ENCODE measurements at places on chromosomes 16 and 17.

- DNase-seq, result no peak
These were observed 16.7 kb upstream of the SLC12A3 start for GRCh38 chr16:56848029-56848936.

- no peak for DNase-seq
These were observed 2.6 kb downstream of the CDK5RAP3 start for GRCh38 chr17:47973541-47973940.

DNA sequence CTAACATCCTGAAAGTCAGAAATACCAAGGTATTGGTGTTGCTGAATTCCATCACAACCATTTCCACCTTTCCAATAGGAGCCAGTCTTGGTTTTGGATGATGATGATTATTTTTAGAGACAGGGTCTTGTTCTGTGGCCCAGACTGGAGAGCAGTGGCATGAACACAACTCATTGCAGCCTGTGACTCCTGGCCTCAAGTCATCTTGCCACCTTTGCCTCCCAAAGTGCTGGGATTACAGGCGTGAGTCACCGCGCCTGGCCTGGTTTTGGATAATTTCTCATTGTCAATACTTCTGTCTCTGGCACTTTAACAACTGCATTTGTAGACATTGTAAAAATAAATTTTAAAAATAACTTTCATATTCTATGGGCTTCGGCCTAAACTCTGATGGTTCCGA is 22.6 kb downstream of the STAT5B start:
- no peak for DNase-seq

DNA sequence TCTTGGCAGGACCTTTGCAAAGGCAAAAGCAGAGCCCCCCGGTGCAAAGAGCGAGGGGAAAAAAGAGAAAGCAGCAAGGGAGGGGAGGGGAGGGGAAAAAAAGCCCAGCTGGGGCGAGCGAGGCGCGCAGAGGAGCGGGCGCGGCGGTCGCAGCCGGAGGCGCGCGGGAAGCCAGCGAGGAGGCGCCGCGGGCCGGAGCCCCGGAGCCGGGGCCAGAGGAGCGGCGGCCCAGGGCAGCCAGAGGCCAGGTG is 129 bp downstream of the IRX5 start:
- no peak for DNase-seq

GRCh38 chr17:8630802-8631553 is 453 bp upstream of the MYH10 start:
- DNase-seq, result peak; percentile 99

- no peak for DNase-seq
These were observed 192.7 kb downstream of the RPTOR start for GRCh38 chr17:80737106-80738019.

- DNase-seq, result no peak
These were observed 12.0 kb upstream of the HAPSTR1 start for GRCh38 chr16:9079430-9079812.

DNA sequence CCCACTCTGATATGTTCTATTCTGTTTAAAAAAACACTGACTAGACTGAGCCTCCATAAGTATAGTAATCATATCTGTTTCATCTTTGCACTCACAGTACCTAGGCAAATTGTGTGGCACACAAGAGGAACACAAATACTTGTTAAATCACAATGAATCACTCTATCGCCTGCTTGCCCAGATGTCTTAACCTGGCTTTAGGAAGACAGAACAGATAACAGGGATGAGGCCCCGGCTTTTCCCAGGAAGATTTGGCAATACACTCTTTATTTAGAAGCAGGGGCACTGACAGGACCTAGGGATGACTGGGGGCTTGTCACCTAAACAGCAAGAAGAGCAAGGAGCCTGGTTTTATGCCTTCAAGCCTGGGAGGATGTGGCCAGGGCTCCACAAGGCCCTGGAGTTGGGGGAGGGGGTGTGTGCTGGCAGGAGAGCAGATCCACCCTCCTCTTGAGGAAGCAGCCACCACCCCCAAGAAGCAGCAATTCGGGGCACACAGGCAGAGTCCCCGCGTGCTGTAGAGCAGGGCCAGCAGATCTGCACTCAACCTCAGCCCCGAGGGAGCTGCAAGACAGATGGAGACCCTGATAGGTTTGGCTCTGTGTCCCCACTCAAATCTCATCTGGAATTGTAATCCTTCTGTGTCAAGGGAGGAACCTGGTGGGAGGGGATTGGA is 41.0 kb upstream of the KSR1 start:
- DNase-seq, result no peak

GRCh38 chr16:84498859-84499620 is 5.4 kb downstream of the MEAK7 start:
- no peak for DNase-seq

DNA sequence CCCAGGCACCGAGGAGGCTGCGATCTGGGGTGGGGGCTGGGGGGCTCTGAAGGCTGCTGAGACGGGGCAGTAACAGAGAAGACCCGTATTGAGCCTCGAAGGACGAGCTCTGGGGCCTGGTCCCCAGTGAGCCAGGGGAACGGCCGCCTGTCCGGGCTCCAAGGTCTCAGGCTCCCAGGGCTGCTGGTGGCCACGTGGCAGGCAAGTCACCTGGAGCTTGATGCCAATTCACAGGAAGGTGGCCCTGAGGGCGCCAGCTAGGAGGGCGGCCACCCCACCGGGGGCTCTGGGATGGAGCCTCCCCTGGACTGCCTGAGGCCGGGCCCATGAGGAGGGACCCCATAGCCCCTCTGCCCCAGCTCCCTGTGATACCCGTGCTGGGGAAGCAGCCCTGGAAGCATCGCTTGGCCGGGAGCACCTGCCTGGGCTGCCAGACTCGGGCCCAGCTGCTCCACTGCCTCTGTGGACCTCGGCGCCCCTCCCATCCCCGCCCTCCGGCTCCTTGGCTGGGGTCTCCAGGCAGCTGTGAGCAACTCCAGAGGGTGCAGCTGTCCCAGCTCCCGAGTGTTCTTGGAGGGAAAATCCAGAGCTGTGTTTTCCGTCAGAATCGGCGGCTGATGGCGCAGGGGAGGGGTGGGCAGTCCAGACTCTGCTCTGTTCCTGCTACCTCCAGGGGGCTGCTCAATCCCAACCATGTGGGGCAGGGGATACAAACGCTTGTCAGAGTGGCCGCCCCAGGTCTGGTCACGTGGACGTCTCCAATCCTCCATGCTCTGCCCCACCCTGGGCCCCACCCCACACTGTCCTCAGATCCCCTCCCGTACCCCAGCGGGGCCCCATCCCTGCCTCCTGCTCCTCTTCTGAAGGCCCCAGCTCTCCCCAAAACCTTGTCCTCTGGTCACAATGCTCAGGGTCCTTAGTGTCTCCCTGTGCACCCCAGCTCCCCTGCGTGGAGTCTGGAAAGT is 67.2 kb upstream of the GNG13 start:
- peak; percentile 24 for DNase-seq

GRCh38 chr17:74768069-74768762 is 7.9 kb downstream of the NAT9 start:
- peak; percentile 87 for DNase-seq

GRCh38 chr17:28313841-28314240 is 5.2 kb upstream of the TMEM97 start:
- no peak for DNase-seq

DNA sequence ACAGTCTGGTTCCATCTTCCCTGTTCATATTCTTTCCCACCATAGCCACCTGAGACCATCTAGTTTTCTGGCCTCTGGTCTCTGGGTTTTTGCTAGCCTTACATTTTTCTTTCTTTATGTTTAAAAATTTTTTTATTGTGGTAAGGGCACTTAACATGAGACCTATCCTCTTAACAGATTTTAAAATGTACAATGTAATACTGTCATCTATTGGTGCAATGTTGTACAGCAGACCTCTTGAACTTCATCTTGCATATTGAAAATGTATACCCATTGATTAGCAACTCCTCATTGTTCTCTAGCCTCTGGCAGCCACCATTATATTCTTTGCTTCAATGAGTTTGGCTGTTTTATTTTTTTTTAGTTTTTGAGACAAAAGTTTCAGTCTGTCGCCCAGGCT is 39.2 kb downstream of the ITGAM start:
- DNase-seq, result no peak

DNA sequence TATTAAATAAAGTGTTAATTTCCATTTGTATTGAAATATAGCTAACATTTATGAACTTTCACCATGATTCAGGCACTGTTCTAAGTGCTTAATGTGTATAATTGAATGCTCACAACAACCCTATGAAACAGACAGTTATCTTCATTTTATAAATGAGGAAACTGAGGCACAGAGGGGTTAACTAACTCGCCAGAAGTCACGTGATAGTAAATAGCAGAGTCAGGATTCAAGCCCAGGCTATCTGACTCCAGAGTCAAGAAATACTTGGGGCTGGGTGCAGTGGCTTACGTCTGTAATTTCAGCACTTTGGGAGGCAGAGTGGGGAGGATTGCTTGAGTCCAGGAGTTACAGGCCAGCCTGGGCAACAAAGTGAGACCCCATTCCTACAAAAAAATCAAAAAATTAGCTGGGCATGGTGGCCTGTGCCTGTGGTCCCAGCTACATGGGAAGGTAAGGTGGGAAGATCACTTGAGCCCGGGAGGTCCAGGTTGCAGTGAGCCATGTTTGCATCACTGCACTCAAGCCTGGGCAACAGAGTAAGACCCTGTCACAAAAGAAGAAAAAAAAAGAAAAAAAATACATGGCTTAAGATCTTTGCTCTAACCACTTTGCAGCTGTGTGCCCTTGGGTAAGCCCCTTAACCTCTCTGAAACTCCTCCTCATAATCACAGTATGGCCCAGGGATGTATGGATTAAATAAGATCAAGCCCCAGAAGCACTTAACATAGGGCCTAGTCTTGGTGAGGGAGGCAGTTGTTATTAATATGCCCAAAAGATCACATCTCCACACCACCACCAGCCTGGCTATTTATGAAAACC is 29.0 kb downstream of the WSB1 start:
- no peak for DNase-seq

DNA sequence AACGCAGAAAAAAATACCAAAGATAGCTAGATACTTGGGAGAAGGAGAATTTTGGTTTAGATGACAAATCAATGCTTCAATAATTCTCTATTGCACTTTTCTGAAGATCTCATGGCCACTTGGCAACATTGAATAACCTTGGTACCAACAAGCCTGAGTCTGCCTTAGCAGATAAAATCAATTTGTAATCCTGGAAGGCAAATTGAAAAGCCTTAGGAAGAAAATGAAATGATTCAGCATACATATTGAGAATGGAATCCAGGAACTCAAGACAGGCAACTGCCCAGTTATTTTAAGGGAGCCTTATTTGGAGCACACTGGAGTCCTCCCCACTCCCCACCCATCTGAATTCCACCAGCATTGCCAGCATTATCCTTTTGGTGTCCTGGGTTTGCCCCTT is 109.3 kb upstream of the SOX9 start:
- DNase-seq, result no peak

- no peak for DNase-seq
These were observed 174.6 kb downstream of the CDH13 start for GRCh38 chr16:82801361-82801760.

DNA sequence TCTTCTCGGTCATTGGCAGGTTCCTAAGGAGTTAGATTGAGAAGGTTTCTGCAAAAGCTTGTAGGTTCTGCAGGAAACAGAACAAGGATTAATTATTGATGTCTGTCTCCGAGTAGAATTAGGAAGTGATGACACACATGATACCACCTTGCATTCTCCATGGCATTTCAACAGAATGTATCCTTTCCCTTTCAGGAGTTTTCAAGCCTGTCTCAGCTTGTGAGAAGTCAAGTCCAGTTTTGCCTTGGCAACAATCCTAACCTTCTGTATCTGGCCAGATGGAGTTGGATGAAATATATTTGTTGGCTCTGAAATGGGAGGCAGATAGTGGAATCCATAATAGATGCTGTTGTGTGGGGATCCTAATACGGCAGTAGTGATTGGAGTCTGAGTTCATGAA is 235.5 kb downstream of the SHISA9 start:
- no peak for DNase-seq

- DNase-seq, result no peak
These were observed 132.7 kb upstream of the HSBP1 start for GRCh38 chr16:83674931-83675535.

DNA sequence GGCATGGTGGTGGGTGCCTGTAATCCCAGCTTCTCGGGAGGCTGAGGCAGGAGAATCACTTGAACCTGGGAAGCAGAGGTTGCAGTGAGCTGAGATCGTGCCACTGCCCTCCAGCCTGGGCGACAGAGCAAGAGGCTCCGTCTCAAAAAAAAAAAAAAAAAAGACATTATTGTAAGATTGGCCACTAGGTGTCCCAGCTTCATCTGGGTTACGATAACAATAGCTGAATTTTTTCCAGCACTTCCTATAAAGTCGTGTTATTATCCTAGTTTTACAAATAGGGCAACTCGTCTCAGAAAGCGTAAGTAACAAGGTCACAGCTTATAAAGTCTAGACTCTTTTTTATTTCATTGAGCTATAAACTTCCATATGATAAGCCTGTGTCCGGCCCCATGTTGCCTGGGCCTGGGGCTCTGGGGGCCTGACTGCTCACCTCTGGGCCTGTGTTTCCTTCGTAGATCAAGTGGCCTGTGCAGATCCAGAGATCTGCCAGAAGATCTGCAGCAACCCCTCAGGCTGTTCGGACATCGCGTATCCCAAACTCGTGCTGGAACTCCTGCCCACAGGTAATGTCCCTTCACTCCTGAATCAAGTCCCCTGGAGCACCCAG is 60.5 kb downstream of the SLC5A11 start:
- no peak for DNase-seq

DNA sequence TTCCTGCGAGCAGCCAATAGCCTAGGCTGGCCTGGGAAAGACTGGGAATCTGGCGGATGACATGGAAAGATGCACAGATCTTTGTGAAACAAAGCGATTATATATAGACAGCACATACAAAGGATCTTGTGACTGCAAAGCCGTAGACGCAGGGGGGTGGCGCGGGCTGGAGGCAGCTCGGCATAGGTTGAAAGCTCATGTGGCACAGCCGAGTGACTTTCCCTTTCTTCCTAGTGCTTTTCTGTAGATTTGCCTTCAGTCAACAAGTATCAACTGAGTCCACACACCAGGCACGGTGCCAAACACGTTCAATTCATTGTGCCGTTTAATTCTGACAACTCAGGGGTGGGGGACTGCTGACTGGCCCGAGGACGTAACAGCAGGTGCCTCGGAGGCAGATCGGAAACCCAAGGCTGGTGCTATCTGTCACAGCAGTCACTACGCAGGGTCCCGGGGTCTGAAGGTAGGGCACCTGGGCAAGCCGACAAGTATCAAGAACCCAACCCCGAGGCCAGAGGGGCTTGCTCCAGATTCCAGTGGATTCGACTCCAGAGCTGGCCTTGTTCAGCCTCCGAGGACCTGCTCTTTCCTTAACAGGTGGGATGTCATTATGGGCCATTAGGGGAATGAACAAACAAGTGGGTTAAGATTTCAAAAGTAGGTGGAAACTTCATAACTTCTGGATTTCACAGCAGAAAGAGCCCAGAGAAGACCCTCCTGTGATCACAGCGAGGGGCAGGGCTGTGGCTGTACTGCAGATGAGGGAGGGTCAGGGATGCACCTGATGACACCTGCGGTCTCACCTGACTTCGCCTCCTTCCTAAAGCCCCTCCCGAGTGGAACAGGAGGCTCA is 5.9 kb downstream of the PAM16 start:
- no peak for DNase-seq

GRCh38 chr17:17474341-17474740 is 2.5 kb upstream of the MED9 start:
- no peak for DNase-seq

GRCh38 chr17:81509207-81509971 is 3.2 kb downstream of the ACTG1 start:
- peak; percentile 19 for DNase-seq

- DNase-seq, result no peak
These were observed 214.3 kb downstream of the IRX3 start for GRCh38 chr16:54072237-54072636.
